ENCODE measurements at places on chromosomes 3 and 15. TPM values are rescaled to one million over a fixed set of nuclear protein-coding genes. Genes with fewer than 3 reads are reported as not detected.
A peak's percentile ranks its signal among the peaks of the same experiment; 100 is the strongest.

INSYN1 gene
- 0.11 TPM for polyA plus RNA-seq

TUSC7 gene
- polyA plus RNA-seq = not detected

EPHA6 gene
- not detected for polyA plus RNA-seq

ZNF197 gene
- 7.4 TPM for polyA plus RNA-seq

CPLX3 gene
- polyA plus RNA-seq = not detected

RASL12 gene
- not detected for polyA plus RNA-seq

GOLGA6L10 gene
- polyA plus RNA-seq = not detected

C3orf22 gene
- polyA plus RNA-seq = not detected

A4GNT gene
- not detected for polyA plus RNA-seq

CA12 gene
- polyA plus RNA-seq = 40.9 TPM

ADAMTSL3 gene
- not detected for polyA plus RNA-seq

MB21D2 gene
- polyA plus RNA-seq = 10.9 TPM

CCDC80 gene
- polyA plus RNA-seq = 2,264 TPM

CAMKV gene
- polyA plus RNA-seq = 0.09 TPM

ERC2 gene
- not detected for polyA plus RNA-seq

GRCh38 chr15:85289677-85290365 lies 90.6 kb upstream of the AKAP13 start:
- peak; percentile 82 for DNase-seq

GRCh38 chr3:152284906-152285305 lies 16.2 kb downstream of the MBNL1 start:
- DNase-seq = no peak

- no peak for DNase-seq
Observed at GRCh38 chr3:20307383-20307782, 121.4 kb upstream of the SGO1 start.

- no peak for DNase-seq
Observed at GRCh38 chr3:108146139-108146538, 55.3 kb upstream of the CD47 start.

GRCh38 chr15:52505151-52505550 lies 23.5 kb downstream of the MYO5A start:
- DNase-seq = no peak

DNA sequence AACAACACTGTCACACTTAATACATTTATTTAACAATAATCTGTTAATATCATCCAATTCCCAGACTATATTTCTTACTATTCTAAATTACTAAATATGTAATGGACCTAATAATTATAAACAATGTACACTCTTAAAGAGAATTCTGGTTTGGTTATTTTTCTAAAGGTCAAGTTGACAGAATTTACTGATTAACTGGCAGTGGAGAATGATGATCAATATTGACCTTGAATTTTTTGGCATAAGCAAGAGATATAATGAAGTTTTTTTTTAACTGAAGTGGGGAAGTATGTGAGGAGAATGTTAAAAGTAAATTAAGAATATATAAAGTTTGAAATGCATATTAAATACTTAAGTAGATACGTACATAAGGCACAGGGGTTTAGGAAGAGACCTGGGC lies 33.8 kb downstream of the BCHE start:
- no peak for DNase-seq

- DNase-seq = no peak
Observed at GRCh38 chr15:54017251-54017650, 39.0 kb downstream of the UNC13C start.

DNA sequence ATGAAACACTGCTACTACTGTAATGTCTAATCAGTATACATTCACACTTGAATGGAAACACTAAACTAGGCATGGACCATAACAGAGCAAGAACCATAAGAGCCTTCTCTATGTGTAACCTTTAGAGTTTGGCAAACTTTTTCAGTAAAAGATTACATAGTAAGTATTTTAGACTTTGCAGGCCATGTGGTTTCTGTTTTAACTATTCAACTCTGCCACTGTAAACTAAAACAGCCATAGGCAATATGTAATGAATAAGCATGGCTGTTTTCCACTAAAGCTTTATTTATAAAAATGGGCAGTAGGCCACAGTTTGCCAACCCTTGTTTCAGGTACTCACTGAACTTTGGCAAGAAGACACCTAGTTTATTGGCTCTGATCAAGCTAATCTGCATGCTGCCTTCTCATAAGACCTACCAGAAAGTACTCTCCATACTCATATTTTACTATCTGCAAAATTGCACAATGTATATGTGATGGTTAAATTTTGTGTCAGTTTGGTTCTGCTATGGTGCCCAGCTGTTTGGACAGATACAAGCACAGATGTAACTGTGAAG lies 46.0 kb downstream of the UACA start:
- DNase-seq = no peak

DNA sequence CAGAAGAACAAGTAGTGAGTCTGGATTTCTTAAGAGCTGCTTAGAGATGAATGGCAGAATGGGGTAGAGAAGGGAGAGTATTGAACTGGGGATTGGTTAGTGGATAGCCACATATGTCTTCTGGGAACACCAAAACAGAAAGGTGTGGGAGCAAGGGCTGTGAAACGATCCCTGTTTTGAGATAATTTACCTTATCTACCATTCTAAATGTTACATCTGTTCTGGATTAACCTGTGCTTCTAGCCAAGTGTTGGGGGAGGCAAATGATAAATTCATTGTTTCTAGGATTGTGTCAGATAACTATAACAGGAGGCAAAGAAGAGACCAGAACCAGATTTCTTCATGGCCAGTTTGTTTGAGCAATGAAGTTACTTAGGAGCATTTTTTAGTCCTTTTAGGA lies 8.4 kb downstream of the NR1D2 start:
- no peak for DNase-seq

DNA sequence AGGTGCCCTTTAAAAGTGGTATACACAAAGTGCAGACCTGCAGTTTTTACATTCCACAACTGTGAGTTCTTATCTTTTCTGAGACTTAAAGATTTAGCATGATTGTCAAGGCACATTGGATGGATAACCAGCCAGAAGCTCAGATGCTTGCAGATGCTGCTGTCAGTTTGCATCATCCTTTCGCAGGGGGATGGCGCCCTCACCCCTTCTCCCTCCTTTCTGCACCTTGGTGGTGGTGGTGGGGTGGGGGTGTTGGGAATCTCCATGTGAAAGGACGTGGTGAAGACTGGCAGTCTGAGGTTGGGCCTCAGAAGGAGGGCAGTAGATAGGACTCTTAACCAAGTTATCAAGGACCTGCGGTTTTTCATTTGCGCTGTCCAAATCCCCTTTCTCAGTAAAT lies 309.6 kb upstream of the SEMA6D start:
- no peak for DNase-seq

DNA sequence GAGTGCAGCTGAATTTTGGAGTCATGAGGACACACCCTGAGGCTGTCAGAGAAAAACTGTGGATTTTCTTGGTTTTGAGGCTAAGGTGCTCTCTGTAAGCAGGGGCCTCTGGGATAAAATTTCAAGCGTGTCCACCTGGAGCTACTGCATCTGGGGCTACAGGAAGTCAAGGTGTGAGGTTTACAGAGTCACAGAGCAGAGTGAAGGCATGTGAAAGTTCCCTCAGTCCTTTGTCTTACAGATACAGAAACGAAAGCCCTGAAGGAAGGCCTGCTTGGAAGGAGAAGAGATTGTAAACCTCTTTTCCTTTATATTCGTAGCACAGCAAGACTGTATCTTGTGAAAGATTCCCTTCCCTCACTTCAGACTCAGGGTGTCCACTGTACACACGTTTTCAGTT lies 138.6 kb downstream of the OPA1 start:
- DNase-seq = no peak

DNA sequence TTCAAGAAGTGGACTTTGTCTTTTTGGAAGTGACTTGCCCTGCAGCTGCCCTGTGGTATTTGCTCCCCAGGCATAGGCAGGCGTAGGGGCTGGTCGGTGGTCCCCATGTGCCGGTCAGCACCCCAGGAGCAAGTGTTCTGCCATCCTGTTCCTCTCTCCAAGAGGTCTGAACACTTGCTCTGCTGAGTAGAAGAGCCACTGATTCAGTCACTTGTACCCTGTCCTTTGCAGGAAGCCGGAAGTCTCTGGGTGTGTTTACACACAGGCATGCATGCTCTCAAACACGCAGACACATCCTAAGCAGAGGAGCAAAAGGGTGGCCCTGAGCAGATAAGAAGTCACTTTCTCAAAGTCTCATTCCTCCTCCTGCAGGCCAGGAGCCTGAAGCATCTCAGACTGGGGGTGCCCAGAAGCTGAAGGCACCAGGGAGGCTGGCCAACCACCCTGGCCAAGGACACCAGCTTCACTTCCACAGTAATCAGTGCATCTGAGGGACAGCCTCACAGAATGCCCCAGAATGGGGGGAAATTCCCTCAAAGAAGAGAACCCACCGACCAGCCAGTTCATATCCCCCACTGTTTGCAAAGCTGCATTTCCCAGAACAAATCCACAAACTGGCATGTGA lies 88.7 kb upstream of the POMGNT2 start:
- no peak for DNase-seq

DNA sequence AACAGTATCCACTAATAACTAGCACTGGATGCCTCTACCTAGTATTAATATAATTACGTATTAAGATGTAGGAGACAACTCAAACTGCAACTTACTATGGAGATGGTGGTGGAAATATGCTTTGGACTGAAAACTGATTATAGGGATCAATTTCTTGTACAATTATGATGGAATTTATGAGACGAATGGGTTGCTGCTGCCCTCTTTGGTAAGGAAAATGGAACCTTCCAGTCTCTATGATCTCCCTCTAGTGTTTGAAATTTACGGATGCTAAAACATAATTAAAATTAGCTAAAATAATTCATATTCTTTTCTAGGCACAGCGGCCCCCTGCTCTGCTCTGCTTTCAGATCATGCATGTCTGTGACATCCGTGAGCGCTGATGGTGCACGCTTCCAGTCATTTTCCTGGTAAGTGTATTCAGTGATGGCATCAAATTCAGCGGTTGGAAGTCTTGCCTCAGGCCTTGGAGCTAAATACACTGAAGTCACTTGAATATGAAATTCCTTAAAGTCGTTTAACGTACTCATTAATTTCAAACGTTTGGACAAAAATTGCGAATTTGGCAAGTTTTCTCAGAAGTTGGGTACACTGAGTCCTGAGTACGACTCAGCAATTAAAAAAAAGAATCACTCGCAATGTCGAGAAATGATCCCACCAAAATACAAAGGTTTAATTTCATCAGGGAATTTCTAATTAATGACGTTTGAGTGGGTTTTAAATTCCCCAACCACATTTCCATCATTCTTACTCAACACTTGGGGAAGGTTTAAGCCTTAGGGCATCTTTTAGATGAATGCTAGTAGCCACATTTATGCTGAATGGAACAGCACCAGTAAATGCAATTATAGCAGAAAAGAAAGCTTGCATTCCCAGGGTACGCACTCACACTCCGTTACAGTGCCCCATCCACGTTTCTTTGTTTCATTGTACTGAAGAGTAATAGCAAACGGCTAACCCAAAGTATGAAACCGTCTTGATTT lies 132.6 kb downstream of the NR2F2 start:
- DNase-seq = peak; percentile 39

DNA sequence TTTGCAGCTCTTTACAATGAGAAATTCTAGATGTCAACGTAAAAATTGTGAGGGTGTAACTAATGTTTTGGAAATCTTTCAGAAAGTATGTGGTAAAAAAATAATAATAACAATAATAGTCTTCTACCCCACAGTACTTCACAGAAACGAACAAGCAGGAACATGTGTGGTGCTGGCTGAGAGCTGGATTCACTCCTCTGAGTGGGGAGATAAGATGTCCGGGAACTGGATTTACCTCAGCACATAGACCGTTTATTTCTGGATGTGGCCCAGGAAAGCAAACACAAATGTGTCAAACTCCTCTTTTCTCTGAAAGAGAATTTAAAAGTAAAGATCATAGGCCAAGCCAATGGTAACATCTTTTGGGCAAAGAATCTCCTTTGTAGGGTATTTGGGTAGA lies 103.4 kb downstream of the SLC49A4 start:
- no peak for DNase-seq

DNA sequence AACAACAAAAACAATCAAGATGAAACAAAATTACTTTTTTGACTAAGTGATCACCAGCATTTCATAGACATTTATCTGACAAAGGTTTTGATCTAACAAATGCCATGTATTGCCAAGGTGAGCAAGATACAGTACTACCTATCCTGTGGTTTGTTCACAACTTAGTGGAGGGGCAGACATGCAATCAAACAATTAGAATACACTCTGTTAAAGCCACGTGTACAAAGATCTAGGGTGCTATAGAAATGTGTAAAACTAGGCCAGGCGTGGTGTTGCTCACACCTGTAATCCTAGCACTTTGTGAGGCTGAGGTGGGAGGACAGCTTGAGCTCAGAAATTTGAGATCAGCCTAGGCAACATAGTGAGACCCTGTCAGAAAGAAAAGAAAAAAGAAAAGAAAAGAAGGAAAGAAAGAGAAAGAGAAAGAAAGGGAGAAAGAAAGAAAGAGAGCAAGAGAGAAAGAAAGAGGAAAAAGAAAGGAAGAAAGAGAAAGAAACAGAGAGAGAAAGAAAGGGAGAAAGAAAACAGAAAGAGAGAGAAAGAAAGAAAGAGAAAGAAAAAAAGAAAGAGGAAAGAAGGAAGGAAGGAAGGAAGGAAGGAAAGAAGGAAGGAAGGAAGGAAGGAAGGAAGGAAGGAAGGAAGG lies 1.4 kb upstream of the TRIM69 start:
- DNase-seq = no peak

DNA sequence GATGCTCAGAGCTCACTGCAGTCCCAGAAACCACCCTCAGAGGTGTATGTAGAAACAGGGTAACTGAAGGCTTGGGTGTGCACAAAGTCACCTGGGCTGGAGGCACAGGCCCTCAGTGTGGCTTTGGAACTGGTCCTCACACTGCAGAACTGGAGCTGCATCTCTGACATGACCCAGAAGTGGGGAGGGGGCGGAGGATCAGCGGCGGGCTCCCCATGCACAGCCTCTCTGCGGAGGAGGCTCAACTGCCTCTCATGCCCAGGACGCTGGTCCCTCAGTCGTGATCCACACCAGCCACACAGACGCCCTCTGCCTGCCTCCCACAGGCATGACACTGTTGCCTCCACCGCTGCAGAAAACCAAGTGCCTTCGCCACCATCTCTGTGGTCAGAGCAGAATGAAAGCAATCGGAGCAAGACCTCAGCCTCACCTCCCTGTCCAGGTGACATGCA lies 73.7 kb downstream of the TM2D3 start:
- DNase-seq = peak; percentile 38

DNA sequence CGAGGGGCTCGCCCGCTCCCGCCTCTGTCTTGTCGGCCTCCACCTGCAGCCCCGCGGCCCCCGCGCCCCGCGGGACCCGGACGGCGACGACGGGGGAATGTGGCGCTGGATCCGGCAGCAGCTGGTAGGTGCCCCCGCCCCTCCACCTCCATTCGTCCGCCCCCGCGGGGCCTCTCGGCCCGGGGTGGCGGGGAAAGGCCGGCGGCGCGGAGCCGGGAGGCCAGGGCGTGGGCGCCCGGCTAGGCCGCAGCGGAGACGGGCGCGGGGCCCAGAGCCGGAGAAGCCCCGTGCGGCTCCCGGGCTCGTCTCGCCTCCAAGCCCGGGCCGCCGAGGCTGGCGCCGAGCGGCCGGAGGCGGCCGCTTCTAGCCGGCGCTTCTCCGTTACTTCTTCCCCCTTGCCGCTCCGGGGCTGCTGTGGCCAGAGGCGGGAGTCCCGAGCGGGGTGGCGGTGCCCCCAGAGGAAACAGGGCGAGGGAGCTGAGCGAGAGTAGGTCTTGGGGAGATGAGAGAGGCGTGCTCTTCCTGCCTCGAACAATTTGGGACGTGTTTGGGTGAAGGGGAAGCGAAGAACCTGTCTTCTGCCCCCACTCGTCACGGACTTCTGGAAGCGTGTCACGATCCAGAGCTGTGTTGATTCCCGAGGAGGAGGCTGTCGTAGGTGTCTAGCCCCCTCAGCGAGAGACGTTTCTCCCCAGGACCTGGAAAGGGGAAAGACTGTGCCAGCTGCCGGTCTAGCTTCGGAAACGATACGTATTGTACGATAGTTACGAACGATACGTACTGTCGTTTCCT lies 555 bp downstream of the ATP11B start:
- peak; percentile 80 for DNase-seq

GRCh38 chr15:40830884-40831283 lies 2.4 kb upstream of the PPP1R14D start:
- DNase-seq = no peak

Data from GM23248 (cell line).